CD4-positive, alpha-beta T cell treated with Interferon alpha-2 for 1 hour (primary cell): ENCODE measurements at places on chromosomes 16 and 17.

DNA sequence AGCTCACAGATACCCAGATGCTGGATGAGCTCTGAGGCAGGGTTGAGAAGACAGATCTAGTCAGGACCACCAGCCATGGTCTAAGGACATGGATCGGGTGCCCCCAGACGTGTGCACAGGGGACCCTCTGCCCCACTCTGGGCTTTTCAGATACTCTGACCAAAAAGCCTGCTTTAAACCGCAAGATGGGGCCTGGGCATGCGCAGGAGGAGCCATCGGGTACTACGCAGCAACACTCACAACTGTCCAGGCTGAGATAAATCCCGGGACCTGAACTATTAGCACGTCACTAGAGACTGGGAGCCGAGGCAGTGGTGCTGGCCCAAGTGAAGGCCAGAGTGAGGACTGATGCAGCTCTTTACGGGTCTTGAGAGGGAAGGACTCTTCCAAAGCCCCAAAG lies 32.9 kb downstream of the SCNN1G start:
- DNase-seq = no peak

DNA sequence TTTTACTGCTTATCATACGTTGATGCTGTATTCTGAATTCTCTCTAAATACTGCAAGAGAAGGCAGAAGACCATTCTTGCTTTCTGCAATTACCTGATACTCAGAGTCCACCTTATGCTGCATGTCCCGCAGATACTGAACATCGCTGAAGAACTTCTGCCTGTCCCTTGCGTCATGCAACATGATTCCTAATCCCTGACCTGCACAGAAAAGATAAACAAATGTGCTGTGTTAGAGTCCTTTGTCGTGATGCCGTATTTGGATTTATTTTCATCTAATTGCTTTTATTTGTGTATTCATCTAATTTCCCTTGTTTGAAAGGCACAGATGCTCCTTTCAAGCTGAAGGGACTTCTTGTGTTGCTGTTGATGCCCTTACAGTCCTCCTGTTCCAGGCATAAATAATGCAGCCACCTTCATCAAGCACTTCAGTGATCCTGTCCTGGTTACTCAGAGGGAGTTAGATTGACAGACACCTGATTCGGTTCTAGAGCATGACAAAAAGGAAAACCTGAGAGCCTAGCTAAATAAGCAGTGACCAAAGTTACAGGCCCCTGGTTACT lies 6.5 kb downstream of the MARCHF10 start:
- no peak for DNase-seq

DNA sequence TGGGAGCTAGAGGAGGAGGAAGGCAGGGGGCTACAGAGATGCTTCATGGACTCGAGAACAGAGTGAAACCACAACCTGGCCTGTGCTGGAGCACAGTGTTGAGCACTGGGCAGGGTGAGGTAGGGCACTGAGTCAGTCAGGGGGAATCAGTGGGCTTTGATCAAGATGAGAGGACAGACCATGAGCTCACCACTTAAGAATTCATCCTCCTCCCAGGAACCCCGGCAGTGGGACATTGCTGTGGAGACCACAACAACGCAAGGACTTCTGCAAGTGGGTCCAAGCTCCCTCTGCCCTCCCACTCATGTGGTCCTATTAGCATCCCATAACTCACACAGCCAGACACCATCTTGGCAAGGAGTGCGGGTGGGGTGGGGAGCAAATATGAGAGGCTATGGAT lies 1.7 kb upstream of the CES5A start:
- DNase-seq = no peak

- no peak for DNase-seq
Observed at GRCh38 chr17:38320482-38320881, 23.3 kb downstream of the GPR179 start.

GRCh38 chr16:84059946-84060901 lies 17.6 kb upstream of the SLC38A8 start:
- no peak for DNase-seq

- DNase-seq = no peak
Observed at GRCh38 chr16:36336-36984, 16.9 kb downstream of the POLR3K start.

DNA sequence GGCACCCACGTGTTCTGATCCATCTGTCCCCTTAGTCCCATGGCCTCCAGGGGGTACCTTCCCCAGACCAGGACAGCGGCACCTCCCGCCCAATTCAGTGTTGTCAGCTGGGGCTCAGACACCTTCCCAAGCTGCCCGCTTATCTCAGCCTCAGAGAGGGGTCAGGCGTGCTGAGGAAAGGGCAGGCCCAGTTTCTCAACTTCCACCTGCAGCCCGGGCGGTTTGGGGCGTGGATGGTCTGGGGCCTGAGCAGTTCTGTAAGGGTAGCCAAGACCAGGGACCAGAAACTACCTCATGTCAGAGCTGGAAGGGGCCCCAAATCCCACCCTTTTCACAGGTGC lies 5.1 kb downstream of the PLCD3 start:
- no peak for DNase-seq

GRCh38 chr17:27593232-27593856 lies 37.6 kb upstream of the LGALS9 start:
- no peak for DNase-seq

GRCh38 chr16:4314532-4315185 lies 1.2 kb upstream of the GLIS2 start:
- peak; percentile 32 for DNase-seq

DNA sequence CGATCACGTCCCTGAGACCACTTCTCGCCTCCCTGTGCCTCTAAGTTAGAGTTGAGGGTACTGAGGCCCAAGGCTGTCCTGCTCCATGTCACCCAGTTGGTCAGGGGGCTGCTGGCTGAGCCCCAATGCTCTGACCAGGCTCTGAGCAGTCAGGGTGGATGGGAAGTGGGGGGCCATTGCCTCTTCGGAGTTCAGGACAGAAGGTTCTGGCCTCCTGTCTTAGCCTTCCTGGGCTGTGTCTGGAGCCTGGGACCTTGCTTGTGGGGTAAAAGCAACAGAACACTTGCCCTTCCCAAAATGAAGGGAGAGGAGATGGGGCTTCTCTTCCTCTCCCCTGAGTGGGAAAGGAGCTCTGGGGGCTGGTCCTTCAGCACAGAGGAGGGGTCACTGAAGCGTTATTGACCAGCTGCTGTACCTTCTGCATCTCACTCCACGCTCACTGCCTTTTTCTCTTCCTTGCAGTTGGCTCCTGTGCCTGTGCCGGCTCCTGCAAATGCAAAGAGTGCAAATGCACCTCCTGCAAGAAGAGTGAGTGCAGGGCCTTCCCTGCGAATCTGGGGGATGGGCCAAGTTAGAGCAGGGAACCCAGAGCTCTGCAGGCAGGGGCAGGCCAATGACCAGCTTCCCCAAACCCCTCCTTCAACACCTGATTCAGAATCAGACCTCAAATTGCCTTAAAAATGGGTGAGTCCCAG lies 580 bp downstream of the MT1X start:
- no peak for DNase-seq
